ENCODE measurements at places on chromosomes 2 and 18.

DNA sequence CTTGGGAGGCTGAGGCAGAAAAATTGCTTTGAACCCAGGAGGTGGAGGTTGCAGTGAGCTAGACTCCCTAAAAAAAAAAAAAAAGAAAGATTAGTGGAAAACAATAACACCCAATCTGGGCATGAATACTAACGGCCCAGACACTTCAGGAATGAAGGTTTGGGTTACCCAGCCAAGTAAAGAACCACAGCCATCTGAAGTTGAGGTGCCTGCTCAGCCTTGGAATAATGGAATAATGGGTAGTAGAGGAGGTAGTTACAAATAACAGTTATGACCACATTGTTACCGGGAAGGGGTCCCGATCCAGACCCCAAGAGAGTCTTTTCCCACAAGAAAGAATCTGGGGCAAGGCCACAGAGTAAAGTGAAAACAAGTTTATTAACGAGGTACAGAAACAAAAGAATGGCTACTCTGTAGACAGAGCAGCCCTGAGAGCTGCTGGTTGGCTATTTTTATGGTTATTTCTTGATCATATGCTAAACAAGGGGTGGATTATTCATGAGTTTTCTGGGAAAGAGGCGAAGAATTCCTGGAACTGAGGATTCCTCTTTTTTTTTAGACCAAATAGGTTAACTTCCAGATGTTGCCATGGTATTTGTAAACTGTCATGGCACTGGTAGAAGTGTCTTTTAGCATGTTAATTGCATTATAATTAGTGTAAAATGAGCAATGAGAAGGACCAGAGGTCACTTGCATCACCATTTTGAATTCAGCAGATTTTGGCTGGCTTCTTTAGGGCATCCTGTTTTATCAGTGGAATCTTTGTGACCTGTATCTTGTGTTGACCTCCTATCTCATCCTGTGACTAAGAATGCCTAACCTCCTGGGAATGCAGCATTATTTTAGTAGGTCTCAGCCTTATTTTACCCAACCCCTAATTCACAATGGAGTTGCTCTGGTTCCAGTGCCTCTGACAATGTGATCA is 96.2 kb upstream of the HAAO start:
- no peak for DNase-seq

GRCh38 chr2:113770929-113771328 is 14.5 kb upstream of the SLC35F5 start:
- DNase-seq, result no peak

DNA sequence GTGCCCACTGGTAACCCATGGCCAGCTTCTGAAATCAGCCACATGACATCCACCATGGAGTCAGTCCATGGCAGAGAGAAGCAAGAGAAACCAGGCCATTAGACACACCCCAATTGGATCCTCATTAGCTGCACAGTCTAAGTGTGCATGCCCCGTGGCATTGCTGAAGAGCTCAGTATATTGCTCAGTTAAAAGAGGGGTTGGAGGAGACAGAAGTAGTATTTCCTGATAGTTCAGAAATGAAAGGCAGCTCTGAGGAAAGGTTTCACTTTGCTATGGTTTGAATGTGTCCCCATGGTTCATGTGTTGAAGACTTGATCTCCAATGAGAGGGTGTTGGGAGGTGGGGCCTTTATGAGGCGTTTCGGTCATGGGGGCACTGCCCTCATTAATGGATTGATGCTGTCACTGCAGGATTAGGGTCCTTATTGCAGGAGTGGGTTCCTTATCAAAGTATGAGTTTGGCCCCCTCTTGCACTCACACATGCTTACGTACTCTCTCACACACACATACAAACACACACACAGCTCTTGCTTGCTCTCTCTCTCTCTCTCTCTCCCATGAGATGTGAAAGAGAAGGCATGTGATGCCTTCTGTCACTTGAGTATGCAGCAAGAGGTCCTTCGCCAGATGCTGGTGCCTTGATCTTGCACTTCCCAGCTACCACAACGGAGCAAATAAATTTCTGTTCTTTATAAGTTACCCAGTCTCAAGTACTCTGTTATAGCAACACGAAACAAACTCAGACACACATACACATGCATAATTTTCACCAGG is 58.0 kb downstream of the TMEM163 start:
- DNase-seq, result no peak

GRCh38 chr2:201267278-201268030 is 7.1 kb downstream of the CASP8 start:
- no peak for DNase-seq

- DNase-seq, result no peak
Measured at GRCh38 chr2:47457268-47457667, 54.3 kb downstream of the MSH2 start.

DNA sequence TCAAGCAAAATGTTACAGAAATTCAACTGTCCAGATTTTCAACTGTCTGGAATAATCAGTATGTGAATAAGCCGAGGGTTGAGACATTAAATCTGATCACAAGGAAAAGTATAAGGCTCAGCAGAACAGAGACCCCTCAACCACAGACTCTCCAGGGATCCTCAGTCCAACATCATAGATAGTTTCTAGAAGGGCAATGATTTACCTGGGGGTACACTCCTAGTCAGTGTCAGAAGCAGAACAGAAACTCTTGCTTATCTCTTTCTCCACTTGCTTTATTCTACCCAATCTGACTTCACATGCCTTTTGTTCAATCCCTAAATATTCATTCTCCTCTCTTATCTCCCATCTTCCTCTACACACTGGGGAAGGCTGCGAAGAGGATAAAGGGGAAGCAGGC is 36.4 kb downstream of the ICOS start:
- no peak for DNase-seq

Data from stimulated activated CD8-positive, alpha-beta memory T cell treated with anti-CD3 and anti-CD28 coated beads, Interleukin-15, amount 100 ng/mL, for 1 hour (primary cell).